ENCODE measurements at places on chromosomes 4 and X.

- DNase-seq, result no peak
Measured at GRCh38 chr4:42278709-42279324, 118.5 kb upstream of the SHISA3 start.

- DNase-seq, result no peak
Measured at GRCh38 chrX:51395480-51395809, 62.8 kb downstream of the NUDT10 start.

GRCh38 chr4:114178392-114178791, 198.9 kb upstream of the ARSJ start:
- DNase-seq, result no peak

DNA sequence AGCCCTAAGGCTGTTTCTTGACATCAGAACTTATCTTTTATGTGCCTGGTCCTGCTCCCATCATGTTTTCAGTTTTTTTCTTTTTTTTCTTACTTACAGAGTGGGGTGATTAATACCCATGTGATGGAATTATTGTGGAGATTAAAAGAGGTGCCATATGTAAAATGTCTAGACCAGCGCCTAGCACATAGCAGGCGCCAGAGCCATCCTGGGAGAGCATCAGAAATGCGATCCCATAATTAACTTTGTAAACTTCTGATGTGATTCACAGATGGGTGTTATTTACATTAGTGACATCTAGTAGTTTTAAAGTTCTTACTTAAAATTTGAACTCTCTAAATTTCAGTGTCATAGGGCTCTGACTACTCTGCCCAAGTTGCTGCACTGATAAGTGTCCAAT, 66.2 kb upstream of the PGRMC2 start:
- no peak for DNase-seq

DNA sequence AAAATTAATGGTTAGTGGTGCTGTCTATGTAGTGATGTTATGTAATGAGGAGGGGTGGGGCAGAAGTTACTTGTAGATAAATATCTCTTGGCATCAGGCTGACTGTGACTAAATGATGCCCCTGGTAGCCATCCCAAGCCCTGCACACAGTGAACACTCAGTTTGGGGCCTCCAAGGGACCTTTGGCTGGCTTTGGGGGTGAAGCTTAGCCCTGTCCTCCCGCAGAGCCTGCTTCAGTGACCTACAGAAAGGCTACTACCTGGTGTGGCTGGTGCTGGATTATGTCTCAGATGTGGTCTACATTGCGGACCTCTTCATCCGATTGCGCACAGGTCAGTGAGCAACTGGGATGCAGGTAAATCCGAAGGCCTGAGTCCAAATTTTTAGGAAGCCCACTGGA, 7.8 kb downstream of the CNGA2 start:
- no peak for DNase-seq

- DNase-seq, result no peak
Measured at GRCh38 chr4:89301902-89302301, 5.7 kb downstream of the GPRIN3 start.

DNA sequence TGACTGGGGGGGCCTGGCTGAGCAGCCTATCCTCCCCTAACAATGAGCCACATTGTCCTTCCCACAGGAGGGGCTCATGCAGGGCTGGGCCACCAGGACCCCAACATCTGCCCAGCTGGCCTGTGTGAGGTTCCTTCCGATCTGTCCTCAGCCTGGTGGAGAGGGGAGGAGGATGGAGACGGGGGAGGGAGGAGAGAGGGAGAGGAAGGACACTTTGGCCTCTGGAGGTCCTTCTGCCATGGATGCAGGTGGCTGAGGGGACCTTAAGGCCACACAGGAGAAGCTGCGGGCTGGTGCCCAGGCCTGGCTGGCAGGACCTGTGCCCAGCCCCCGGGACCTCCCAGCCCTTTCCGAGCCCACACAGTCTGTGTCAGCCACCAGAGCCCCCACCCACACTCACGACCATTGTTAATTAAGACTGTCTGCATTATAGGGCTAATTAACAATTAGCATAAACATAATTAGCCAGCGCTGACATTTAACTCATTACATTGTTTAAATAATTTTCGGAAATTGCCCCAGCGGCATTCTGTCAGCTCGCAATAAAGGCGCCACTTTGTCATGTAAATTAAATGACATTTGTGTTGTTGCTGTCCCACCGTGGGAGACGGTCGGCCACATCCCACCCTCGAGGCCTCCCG, 53.0 kb upstream of the NKX1-1 start:
- DNase-seq, result no peak

DNA sequence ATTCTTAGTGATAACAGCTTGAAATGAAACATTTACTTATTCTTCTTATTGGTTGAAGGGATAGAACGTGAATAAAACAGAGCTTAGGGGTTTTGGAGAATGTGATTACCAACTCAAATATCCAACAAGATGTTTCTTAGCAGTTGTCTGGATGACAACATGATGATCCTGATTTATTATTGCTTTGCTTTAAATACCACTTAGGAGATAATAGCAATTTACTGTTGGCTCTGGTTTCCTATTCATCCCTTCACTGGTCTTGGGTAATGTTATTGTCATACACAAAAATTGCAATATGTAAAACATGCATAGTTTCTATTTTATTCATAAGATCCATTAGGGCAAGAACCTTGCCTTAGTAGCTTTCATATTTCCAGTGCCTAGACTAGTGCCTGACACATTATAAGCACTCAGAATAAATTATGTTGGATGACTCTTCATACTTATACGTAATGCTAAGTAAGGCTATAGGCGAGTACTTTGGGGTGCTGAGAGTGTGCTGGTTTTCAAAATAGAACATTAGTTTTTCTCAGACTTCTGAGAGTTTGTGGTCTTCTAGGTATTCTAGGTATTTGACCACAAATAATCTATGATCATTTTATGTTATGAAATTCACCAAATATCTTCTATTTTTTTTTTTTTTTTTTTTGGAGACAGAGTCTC, 58.6 kb upstream of the PGRMC2 start:
- DNase-seq, result no peak

DNA sequence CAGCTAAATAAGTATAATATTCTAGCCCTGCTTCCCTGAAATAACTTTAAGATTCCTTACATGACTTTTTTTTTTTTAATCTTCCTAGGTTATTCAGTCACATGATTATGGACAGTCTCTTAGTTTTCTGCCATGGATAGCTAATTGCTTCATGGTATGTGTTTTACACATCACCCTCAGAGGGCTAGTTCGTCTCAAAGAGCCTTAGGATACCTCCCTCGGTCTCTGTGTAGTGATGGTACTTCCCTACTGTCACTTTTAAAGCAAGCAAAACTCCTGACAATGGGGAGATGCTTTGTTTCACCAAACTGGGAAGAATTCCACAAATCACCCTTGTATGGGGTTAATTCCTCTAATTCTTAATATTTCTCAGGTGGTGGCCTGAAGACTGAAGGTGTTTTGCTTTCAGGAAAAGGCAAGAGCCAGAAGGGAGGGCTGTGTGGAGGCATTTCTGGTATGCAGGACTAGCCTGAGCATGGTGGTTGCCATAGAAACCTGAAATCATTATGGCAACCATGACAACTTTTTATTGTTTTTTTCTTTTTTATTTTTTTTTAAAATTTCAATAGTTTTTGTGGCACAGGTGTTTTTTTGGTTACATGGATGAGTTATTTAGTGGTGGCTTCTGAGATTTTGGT, 70.4 kb downstream of the BEX3 start:
- DNase-seq, result no peak

DNA sequence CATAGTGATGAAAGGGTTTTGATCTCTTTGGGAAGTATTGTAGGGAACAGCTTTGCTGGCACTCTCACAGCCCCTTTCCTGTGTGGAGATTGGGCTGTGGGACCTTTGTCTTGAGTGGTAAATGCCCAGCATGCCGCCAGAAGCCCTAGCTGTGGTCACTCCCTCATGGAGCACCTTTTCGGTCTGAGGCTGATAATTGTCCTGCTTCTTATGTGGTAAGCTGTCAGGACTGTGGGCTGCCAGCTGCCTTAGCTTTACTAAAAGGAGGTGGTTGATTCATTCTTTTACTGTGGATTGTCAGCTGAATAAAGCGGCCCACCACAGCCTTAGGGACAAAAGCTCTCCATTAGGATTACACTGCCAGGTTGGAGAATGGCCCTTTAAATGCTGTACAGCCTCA, 7.1 kb downstream of the PASD1 start:
- DNase-seq, result no peak
